GM12892 (cell line): ENCODE measurements at places on chromosomes 5 and 9.
A peak's percentile ranks its signal among the peaks of the same experiment; 100 is the strongest.

- DNase-seq, result no peak
Observed at GRCh38 chr9:28212979-28213378, 639.7 kb upstream of the C9orf72 start.

DNA sequence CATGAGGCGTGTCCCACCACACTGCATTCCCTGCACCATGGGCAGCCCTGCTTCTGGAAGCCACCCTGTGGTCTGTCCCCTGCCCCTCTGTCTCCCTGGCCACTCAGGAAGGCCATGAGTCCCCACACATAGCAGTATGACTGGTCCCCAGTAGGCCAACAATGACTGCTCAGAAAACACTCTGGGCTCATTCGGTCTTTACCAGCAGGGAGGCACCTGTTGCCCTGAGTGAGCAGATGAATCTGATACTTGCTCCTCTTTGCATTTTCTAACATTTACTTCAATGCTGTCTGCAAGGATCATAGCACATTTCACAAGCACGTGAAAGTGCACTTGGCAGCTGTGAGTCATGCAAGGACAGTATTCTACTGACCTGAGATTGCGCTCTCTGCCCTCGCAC lies 365.4 kb upstream of the IRX1 start:
- DNase-seq, result no peak

DNA sequence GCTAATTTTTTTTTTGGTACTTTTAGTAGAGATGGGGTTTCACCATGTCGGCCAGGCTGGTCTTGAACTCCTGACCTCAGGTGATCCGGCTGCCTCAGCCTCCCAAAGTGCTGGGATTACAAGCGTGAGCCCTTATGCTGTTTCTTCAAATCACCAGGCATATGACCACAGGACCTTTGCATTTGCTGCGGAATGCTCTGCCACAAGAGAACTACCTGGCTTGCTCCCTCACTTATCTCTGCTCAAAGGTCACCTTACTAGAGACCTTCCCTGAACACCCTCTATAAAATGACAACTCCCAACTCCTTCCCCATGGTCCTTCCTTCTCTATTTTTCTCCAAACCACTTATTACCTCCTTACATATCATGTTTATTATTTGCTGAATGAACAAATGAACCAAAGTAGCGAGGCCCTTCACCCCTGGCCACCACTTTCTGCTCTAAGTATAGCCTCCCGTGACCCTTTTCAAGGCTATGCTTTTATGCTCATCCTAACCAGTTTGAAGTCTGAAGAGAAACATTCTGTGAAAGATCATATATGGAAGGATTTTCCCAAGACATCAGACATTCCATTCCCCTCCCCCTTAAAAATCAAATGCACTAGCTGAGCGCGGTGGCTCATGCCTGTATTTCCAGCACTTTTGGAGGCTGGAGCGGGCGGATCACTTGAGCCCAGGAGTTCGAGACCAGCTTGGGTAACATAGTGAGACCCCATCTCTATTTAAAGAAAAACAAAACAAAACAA lies 1.3 kb downstream of the ZER1 start:
- DNase-seq, result no peak

- no peak for DNase-seq
Observed at GRCh38 chr9:37107701-37108100, 12.7 kb upstream of the ZCCHC7 start.

DNA sequence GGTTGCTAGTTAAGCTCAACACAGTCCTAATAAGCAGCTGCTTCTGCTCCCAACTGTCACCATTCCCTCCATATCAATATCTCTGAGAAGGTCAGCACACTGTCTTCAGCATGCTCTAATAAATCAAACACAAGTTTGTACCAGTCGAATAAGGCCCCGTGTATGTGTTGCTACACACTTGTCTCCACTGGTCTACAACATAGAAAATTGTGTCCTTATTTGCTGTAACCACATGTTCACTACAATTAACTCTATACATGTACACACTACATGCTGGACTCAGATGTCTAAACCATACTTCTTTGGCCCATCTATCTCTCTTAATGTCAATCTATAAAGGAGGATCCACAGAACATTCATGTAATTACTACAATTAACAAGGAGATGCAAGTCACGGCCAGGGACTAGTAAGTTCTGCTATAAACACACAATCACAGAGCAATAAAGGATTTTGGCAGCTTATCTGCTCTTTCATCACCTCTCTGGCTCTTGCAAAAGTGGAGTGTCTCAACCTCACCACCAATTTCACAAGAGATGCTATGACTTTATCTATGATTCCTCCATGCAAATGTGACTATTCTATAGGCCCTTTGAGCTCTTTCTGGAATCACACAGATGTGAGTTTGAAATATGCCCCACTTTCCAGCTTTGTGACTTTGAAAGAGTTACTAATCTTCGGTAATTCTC lies 143.9 kb downstream of the SEMA5A start:
- DNase-seq, result no peak

DNA sequence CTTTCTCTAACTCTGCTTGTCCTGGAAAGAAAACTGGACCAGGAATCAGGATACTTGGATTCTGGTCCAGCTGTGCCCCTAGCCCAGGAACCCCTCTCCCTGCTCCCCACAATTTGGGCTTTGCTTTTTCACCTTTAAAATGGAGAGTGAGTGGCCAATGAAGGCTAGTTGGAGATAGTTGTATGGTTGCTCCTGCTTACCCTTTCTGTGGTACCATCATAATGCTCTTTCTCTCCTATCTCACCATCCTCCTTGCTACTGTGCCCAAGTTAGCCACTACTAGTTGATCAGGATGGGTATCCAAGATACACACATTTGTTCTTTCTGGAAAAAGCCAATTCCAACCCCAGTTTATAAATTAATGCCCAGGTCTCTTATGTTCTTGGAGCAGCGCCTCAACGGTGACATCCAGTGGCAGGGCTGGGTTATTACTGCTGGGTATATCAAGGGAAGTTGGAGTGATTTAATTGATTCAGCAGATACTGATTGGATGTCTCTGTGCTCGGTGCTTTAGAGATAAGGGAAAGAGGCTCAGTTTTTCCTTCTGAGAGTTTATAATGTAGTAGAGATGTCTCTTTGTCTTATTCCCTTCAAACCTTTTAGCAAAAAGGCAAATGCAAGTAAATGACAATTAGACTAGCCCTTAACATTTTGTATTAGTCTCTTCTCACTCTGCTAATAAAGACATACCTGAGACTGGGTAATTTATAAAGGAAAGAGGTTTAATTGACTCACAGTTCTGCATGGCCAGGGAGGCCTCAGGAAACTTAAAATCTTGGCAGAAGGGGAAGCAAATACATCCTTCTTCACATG lies 38.5 kb downstream of the FAXDC2 start:
- DNase-seq, result peak; percentile 42

- DNase-seq, result no peak
Observed at GRCh38 chr9:134475011-134475790, 148.9 kb downstream of the RXRA start.

- no peak for DNase-seq
Observed at GRCh38 chr5:42216904-42217303, 206.3 kb upstream of the GHR start.

GRCh38 chr5:171155621-171156020 lies 153.4 kb upstream of the TLX3 start:
- DNase-seq, result no peak

DNA sequence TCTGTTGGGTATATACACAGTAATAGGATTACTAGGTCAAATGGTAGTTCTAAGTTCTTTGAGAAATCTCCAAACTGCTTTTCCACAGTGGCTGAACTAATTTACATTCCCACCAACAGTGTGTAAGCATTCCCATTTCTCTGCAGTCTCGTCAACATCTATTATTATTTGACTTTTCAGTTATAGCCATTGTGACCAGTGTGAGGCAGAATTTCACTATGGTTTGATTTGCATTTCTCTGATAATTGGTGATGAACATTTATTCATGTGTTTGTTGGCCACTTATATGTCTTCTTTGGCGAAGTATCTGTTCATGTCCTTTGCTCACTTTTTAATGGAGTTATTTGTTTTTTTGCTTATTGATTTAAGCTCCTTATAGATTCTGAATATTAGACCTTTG lies 596.2 kb upstream of the DAB2 start:
- no peak for DNase-seq

DNA sequence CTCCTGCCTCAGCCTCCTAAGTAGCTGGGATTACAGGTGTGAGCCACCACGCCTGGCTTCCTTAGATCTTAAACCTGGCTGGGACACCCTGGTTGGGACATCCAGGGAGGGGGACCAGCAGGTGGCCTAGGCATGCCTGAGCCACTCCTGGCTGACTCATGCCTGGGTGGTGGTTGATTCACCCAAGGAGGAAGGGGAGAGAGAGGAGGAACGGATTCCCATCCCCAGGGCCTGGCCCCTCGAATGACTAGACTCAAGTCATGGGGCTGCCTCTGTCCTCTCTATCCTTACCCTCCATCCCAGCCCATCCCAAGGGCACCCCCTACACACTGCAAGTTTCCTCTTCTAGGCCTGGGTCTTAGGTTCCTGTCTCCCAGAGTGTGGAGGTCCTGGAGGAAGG lies 12.7 kb downstream of the EEIG1 start:
- no peak for DNase-seq

DNA sequence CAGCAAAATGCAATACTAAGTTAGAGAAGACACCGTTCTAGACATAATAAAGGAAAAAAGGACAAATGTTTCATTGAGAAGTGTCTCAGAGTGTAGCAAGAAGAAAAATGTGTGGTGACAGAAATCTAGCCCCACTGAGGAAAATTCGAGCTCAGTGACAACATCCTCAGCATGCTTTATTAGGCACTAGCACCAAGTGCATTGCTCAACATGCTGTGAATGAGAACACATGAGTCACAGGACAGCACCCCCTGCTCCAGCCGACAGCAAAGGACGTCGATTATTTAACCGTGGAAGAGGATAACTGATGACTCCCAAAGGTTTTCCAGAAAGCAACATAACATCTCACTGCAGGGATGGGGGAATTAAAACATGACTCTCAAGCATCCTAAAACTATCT lies 182.7 kb downstream of the GNAQ start:
- DNase-seq, result no peak

DNA sequence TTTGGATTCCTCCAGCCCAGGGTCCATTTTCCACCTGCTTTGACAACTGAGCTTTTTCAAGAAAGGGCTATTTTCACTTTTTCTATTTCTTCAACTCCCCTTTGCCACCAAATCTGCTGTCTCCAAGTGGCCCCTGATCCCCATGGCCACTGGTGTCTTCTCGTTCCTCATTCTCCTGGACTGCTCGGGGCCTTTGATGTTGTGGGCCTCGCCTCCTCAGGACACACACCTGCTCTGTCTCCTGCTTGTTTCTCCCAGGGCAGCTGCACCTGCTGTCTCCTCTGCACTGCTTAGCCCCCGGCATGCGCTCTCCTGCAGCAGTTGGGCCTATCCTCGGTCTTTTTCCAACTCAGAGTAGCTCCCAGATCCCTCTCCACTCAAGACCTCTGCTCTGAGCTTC lies 16.3 kb upstream of the NANS start:
- DNase-seq, result no peak

- no peak for DNase-seq
Observed at GRCh38 chr5:62343428-62343827, 37.4 kb downstream of the KIF2A start.

DNA sequence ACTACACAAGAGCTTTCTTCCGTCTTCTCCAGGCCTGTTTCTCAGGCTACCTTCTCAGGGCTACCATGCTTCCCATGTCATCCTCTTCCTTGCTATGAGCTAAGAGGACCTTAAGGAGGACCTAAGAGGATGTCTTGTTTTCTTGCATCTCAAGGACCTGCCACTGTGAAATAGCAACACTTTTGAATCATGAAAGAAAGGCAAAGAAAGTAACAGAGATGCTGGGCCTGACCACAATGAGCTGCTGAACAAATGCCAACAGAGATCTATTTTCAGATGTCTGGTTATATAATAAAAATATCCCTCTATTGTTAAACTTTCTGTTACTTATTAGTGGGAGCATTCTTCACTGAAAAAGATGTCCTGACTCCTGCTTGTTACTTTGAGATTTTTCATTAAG lies 36.7 kb upstream of the ANXA1 start:
- DNase-seq, result no peak

GRCh38 chr5:5139336-5139776 lies 774 bp upstream of the ADAMTS16 start:
- no peak for DNase-seq

DNA sequence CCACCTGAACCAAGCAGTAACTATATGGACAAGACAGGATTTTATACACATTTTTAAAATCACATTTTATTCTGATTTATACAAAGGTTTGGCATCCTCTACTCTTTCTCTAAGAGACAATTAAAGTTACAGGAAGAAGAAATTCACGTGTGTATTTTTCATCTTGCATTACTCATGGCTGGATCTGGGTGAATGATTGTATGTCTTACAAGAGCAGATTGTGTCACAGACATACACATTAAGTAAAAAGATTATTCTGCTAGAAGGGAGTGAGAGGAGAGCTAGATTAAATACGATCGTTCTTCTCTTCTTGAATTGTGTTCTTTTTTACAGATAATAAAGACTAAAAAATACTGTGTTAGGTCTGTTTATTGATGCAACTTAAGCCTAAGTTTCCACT lies 20.8 kb upstream of the CEP120 start:
- no peak for DNase-seq

DNA sequence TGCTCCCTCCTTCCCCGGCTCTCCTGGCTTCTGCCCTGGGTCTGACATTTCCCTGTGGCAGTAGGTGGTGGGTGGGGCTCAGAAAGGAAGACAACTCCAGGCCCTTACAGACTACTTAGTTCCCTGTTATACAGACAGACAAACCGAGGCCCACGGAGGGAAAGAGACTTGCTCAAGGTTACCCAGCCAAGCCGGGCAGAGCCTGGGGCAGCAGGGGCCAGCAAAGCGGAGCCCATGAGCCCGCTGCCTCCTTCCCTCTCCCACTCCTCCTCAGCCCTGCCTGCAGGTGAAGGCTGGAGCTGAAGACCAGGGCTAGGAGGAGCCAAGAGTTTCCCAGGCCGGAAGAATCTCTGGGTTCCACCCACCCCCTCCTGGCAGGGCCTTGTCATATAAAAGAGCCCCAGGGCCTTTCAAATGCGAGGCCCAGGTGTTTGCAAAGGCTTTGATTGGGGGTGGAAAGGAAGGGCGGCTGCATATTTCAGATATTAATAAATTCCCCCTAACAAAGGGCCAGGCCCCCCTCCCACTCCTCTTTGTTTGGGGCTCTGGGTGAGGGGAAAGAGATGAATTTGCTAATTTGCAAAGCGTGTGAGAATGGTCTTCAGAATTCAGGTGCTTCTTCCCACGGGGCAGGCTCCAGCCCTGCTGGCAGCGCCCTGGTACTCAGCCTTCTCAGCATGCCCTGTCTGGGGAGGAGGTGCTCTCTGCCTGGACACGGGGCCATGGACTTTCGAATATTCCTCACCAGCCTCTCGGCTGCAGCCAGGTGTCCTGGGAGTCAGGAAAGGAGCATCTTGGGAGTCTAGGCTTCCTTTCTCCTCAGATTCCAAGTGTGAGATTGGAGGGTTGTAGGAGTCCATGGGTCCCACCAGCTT lies 21.5 kb downstream of the SLC6A7 start:
- no peak for DNase-seq

- no peak for DNase-seq
Observed at GRCh38 chr9:121939643-121940042, 153.5 kb downstream of the TTLL11 start.

- no peak for DNase-seq
Observed at GRCh38 chr9:82651474-82651873, 411.5 kb downstream of the RASEF start.
